ENCODE measurements at places on chromosomes 1 and 21. TPM values are rescaled to one million over a fixed set of nuclear protein-coding genes. Genes with fewer than 3 reads are reported as not detected.

- H3K4me1 ChIP-seq: peaks cover 79% of the 10 kb centered on the region
- H3K27me3 ChIP-seq: no peaks in the 10 kb centered on the region
- H3K36me3 ChIP-seq: no peaks in the 10 kb centered on the region
- DNase-seq: peak; percentile 46
- H3K4me3 ChIP-seq: no peak overlapping the region
- peak overlapping the region; percentile 92 for H3K27ac ChIP-seq
Measured at GRCh38 chr1:18951818-18952391, 4.6 kb downstream of the IFFO2 start.

- H3K36me3 ChIP-seq: peaks cover 6% of the 10 kb centered on the region
- no peak for DNase-seq
- H3K4me1 ChIP-seq: peaks cover 18% of the 10 kb centered on the region
- H3K27ac ChIP-seq: peak overlapping the region; percentile 86
Measured at GRCh38 chr1:43708002-43708410, 670 bp downstream of the ST3GAL3 start.

DNA sequence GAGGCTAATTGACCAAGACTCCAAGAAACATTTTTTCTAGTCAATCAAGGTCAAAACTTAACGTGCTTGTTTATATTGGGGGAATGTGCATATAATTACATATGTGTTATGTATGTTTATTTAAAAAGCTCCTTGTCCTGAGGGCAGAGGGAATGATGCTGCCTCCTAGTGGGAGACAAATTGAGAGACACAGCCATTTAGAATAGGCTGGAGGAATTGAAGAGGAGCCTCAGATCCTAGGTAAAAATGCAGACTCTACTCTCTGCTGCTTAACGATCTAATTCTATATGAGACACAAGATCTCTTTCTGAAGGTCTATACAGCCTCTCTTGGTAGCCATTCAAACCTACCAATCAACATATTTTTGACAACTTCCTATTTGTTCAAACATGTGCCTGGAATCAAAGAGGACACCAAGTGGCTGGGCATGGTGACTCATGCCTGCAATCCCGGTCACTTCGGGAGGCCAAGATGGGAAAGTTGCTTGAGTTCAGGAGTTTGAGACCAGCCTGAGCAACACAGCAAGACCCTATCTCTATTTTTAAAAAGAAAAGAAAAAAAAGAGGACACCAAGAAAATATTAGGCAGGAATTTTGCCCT lies 136.6 kb upstream of the ZNF648 start:
- H3K27me3 ChIP-seq: no peaks in the 10 kb centered on the region
- H3K36me3 ChIP-seq: no peaks in the 10 kb centered on the region
- DNase-seq: no peak

DNA sequence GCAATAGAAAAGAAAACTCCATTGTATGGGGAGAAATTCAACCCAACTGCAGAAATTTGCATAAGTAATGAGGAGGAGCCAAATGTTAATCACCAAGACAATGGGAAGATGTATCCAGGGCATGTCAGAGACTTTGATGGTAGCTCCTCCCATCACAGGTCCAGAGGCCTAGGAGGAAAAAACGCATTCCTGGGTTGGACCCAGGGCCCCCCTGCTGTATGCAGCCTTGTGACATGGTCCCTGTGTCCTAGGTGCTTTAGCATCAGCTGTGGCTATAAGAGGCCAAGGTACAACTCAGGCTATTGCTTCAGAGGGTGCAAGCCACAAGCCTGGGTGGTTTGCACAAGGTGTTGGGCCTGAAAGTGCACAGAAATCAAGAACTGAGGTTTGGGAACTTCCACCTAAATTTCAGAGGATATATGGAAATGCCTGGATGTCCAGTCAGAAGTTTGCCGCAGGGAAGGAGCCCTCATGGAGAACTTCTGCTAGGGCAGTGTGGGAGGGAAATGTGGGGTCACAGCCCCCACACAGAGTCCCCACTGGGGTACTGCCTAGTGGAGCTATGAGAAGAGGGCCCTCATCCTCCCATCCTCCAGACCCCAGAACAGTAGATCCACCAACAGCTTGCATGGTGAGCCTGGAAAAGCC lies 162.3 kb downstream of the TGFB2 start:
- H3K36me3 ChIP-seq: no peaks in the 10 kb centered on the region
- DNase-seq: no peak
- H3K27ac ChIP-seq: no peak overlapping the region
- no peaks in the 10 kb centered on the region for H3K27me3 ChIP-seq
- H3K4me3 ChIP-seq: no peak overlapping the region

The NBL1 gene
- 46.4 TPM for total RNA-seq
